ENCODE measurements at places on chromosomes 5 and 9. TPM values are rescaled to one million over a fixed set of nuclear protein-coding genes. Genes with fewer than 3 reads are reported as not detected.

The FCHO2 gene
- 25.5 TPM for total RNA-seq

The HCN1 gene
- total RNA-seq = not detected

The NIPBL gene
- 25.0 TPM for total RNA-seq

The ZNF169 gene
- 3.7 TPM for total RNA-seq

The CER1 gene
- total RNA-seq = not detected

The ANKH gene
- total RNA-seq = 138 TPM

The ROPN1L gene
- total RNA-seq = 0.17 TPM

The LRRC70 gene
- total RNA-seq = 0.38 TPM

The DMGDH gene
- total RNA-seq = 3.8 TPM

The TTC33 gene
- 9.7 TPM for total RNA-seq

The ADAMTSL2 gene
- total RNA-seq = not detected

The RFX3 gene
- total RNA-seq = 2.3 TPM

The PCDHA1 gene
- total RNA-seq = 0.26 TPM

The UNC13B gene
- total RNA-seq = 23.4 TPM

The BARHL1 gene
- total RNA-seq = not detected

The NUTM2G gene
- not detected for total RNA-seq

The GDA gene
- total RNA-seq = not detected

The LCN15 gene
- total RNA-seq = not detected

The EQTN gene
- total RNA-seq = not detected

The SAPCD2 gene
- 1.0 TPM for total RNA-seq

The CYLC2 gene
- not detected for total RNA-seq

The SMIM3 gene
- 24.3 TPM for total RNA-seq

The PCDHA11 gene
- 2.0 TPM for total RNA-seq

The C5 gene
- total RNA-seq = 1.3 TPM

The FOXD4L6 gene
- total RNA-seq = 0.40 TPM

The UNC5A gene
- not detected for total RNA-seq

The SHROOM1 gene
- total RNA-seq = 4.7 TPM

The GFI1B gene
- total RNA-seq = not detected

The STC2 gene
- total RNA-seq = 200 TPM

The NXNL2 gene
- 0.31 TPM for total RNA-seq

The IFNA13 gene
- total RNA-seq = not detected

The LECT2 gene
- not detected for total RNA-seq

The CDH6 gene
- not detected for total RNA-seq

The PDLIM4 gene
- 94.6 TPM for total RNA-seq

The NDUFS4 gene
- total RNA-seq = 55.2 TPM

The NAA35 gene
- 42.1 TPM for total RNA-seq

The CEMIP2 gene
- total RNA-seq = 76.4 TPM

The RASGRF2 gene
- 2.0 TPM for total RNA-seq

The MEGF9 gene
- 10.9 TPM for total RNA-seq

The CNTNAP3 gene
- total RNA-seq = 37.5 TPM

The OTP gene
- total RNA-seq = 0.53 TPM

The PAX5 gene
- not detected for total RNA-seq

All from mammary epithelial cell (primary cell).